A549 treated with CORT108297 at 1 μM for 4 hours (cell line): ENCODE measurements at places on chromosomes 3 and 15. TPM values are rescaled to one million over a fixed set of nuclear protein-coding genes. Genes with fewer than 3 reads are reported as not detected.

TEX55 gene
- not detected in 5 replicates for total RNA-seq

FMN1 gene
- total RNA-seq, result 0.21 to 0.33 TPM (median 0.25 TPM) in 5 replicates

RTP1 gene
- not detected in 5 replicates for total RNA-seq

TSEN2 gene
- 15.9 to 18.7 TPM (median 17.8 TPM) in 5 replicates for total RNA-seq

SLC2A2 gene
- not detected in 5 replicates for total RNA-seq
